ENCODE measurements at places on chromosomes 1 and 21.

- DNase-seq, result no peak
Measured at GRCh38 chr1:231938711-231939110, 312.1 kb downstream of the DISC1 start.

DNA sequence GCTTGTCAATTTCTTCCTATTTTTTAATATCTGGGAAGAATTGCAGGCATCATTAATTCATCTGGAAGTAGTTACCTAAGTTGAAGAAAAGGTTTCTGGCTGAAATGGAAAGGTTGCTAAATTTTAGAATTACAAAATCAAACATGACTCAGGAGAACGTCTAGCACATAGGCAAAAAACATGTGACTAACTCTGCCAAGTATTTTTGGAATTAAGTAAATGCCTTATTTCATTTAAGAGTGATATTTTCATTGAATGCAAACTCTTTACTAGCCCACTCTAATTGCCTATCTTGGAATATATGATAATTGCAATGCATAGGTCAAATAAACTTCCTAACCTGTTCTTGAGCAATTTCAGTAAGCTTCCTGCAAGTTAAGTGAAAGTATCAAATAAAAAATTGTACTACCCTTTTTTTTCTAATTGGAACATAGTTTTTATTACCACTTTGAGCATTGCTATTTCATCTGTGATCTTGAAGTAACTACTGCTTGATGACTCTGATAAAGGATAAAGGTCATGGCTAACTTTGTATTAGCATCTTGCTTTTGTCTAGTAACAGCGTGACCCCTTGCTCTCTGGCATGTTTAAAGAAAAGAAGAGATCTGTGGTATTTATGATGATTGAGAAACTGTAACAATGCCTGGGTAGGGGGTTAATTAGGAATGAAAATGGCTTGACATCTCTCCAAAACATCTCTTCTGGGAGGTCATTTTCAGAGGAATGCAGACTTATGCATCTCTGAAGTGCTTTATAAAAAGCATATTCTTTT lies 208.3 kb upstream of the NCAM2 start:
- DNase-seq, result no peak

DNA sequence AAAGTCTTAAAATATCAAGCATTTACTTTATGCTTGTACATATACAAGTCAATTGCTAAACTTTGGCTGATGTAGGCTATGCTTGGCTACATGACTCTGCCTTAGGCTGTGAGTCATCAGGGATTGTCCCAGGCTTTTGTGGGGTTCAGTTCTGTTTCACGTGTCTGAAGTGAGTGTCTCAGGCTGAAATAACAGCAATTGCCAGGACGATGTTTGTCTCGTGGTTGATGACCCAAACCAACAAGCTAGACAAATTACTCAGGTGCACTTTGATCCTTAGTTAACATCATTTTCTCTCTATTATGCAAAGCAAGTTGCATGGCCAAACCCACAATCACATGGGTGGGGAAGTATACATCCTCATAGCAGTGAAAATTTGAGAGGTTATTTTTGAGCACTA lies 410.1 kb downstream of the BRINP3 start:
- DNase-seq, result no peak

GRCh38 chr1:11858968-11859871 lies 475 bp upstream of the NPPB start:
- DNase-seq, result peak; percentile 70

- no peak for DNase-seq
Measured at GRCh38 chr1:160807738-160808137, 11.8 kb downstream of the LY9 start.

GRCh38 chr1:41045740-41046139 lies 24.2 kb upstream of the SLFNL1 start:
- DNase-seq, result no peak

DNA sequence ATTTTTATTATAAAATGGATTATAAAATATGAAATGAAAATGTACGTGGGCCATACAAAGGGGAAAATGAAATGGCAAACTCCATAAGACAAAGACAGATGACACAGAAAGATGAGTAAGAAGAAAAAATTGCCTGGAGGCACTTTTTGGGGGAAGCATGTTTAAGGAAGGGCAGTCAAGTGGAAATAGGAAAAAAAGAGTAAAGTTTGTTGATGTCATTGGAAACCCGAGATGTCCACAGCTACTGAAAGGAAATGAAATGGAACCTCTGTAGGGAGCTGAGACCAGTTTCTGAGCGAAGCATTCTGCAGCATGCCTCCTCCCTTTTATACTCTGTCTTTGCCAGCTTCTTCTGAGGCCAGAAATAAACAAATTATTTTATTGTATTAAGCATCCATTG lies 203.4 kb upstream of the UBE2U start:
- no peak for DNase-seq

- peak; percentile 89 for DNase-seq
Measured at GRCh38 chr1:150560011-150560438, 10.8 kb downstream of the ADAMTSL4 start.

DNA sequence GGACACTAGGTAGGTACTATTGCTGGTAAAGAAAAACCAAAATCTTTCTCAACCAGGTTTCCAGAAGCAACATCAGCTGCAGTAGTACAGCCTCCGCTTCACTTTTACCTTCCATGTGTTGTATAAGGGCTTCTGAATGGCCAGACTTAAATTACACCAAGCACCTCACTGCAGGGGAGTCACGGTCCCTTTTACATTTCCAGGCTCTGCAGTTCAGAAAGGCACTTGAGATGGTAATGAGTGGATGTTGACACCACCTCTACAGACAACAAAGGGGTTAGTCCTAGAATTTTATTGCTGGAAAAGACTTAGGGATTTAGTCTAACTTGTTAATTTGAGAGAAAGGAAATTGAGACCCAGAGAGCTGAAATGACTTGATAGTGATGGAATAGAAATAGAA lies 12.0 kb upstream of the DUSP12 start:
- DNase-seq, result no peak

DNA sequence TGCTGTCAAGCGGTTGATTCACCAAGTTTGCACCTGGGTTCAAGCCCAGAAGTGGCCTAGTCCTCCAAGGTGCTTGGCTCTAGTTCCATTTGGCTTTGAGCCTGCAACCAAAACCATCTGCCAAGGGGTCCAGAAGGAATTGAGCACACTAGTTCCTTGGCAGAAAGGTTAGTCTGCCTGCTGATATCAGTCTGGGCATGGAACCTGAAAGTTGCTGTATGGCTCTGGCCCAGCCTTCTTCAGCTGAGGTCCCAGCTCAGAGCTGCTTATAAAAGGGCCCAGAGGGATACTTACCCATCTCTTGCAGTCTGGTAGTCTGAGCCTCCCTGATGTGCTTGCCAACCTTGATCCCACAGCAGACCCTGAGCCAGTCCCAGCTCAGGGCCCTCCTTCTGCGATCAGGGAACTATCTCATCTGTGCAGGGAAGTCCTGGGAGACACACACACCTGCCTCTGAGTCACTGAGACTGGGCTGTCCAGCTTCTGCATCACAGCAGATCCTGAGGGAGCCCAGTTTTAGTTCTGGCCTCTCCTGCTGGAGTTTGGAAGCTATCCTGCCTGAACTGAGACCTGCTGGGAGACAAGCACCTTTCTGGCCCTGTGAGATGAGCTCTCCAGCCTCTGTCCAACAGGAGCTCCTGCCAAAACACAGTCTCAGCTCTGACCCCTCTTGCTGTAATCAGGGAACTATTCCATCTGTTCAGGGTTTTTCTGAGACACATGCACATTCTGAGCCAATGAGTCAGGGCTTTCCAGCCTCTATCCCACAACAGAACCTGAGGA lies 75.8 kb downstream of the CTH start:
- no peak for DNase-seq

GRCh38 chr21:42392731-42393442 lies 3.0 kb downstream of the TMPRSS3 start:
- peak; percentile 48 for DNase-seq

All from GM19239 (cell line).